T-cell (primary cell): ENCODE measurements at places on chromosomes 5 and 9.

GRCh38 chr9:126367616-126368015, 41.0 kb downstream of the MVB12B start:
- DNase-seq = no peak

GRCh38 chr9:133604214-133604613, 5.0 kb downstream of the FAM163B start:
- peak; percentile 25 for DNase-seq

GRCh38 chr9:121023064-121023463, 27.0 kb downstream of the C5 start:
- no peak for DNase-seq

- DNase-seq = no peak
These were observed 124.8 kb downstream of the COL23A1 start for GRCh38 chr5:178465228-178465860.

DNA sequence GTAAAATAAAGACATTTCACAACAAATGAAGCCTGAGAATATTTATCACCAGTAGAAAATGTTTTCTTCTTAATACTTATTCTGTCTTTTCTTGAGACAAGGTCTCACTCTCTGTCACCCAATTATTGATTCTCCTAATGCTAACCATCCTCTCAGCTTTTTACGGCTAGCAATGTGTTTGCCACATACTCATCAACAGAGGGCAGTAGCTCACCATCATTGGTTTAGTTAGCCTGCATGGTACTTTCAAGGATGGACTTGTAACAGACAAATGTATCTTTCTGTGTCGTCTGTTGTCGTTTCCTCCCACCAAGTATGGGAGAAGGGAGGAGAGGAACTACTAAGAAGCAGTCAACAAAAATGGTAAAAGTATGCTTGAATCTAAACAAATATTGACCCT, 5.9 kb upstream of the ACO1 start:
- DNase-seq = peak; percentile 43

DNA sequence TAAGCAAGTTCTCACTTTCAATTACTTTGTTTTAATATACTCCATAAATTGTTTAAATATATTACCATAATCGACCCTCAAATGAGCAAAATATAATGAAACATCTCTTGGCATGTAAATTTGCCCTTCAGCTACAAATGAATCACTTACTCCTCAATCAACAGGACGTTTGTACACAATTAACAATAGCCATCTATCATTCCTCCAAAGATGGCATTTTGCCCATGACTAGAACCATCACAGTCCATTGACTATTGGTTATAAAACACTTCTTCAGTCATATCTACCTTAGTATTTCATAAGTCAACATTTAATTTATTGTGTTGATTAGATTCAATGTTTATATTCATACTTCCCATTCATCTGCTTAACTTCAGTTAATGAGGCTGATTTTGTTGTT, 127.2 kb downstream of the CTNND2 start:
- DNase-seq = no peak

DNA sequence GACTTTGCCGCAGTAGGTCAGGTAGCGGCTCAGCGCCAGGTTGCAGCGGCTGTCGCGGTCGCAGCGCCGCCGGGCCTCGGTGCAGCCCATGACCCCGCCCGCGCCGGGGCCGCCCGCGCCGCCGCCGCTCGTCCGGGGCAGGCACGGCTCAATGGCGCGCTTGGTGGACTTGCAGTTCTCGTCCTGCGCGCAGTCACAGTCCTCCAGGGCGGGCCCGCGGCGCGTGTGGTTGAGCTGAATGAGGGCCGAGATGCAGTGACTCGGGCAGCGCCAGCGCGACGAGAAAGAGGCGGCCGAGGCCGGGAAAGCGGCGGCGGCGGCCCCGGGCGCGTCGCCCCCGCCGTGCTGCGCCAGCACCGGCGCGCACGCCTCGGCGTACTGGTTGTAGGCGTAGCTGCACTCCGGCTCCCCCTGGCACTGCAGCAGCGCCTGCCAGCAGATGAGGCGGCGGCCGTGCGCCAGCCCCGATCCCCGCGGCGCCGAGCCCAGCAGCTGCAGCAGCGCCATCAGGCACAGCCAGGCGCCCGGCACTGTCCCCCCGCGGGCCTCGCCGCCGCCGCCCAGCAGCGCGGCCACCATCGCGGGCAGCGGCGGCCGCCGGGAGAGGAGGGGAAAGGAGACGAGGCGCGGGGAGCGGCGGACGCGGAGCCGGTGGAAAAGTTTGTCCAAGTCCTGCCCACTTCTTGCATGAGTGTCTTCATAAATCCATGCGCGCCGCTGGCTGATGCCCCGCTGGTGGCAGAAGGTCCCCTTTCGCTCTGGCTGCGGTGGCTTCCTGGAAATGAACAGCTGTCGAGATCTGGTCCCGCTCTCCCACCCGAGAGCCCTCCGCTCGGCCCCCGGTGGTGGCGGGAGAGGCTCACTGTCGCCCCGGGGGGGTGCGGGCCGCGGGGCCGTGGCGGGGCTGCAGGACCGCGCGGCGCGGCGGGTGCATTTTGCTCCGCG, 833 bp downstream of the GAS1 start:
- DNase-seq = peak; percentile 59

DNA sequence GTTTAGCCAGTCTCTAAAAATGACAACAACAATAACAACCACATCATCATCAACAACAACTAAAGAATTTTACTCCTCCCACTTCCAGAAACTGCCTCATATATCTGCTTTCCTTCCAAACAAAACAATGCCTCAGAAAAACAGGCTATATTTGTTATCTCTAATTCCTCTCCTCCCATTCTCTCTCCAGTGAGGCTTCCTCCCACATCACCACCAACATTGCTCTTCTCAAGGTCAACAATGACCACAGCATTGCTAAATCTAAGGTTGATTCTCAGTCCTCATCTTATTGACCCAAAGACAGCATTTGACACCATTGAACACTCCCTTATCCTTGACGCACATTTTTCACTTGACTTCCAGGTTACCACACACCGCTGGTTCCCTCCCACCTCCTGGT, 38.1 kb upstream of the PRUNE2 start:
- no peak for DNase-seq

DNA sequence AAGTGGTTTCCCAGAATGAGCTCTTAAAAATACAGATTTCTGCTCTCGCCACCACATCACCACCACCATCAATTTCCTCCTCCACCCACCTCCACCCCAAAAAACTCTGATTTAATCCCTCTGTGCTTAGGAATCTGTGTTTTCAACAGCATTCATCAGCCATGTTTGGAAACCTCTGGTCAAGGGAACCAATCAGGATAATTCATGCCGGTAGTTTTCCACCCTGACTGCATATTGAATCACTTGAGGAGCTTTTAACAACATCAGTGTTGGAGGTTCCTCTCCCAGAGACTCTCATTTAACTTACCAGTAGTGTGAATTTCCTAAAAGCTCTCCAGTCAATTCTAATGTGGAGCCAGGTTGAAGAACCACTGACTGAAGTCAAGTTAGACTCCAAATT, 46.0 kb upstream of the DAB2 start:
- DNase-seq = no peak

- no peak for DNase-seq
These were observed 186.3 kb downstream of the NFIB start for GRCh38 chr9:14127656-14128055.

DNA sequence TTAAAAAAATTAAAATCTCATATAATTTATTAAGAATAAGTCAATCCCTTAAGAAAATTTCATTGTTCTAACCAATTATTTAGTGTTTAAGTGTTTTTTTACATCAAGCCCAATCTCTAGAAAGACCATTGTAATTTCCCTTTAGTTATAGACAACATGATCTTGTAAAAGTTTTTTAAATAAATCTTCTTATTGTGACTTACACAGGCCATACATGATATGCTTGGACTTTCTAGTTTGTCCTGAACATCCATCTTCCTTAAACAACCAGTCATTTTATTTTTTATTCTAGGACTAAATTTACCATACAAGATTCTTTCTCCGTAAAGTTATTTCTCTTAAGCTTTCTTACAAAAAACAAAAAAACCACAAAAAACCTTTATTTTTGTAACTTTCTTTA, 126.5 kb upstream of the MAST4 start:
- DNase-seq = no peak

DNA sequence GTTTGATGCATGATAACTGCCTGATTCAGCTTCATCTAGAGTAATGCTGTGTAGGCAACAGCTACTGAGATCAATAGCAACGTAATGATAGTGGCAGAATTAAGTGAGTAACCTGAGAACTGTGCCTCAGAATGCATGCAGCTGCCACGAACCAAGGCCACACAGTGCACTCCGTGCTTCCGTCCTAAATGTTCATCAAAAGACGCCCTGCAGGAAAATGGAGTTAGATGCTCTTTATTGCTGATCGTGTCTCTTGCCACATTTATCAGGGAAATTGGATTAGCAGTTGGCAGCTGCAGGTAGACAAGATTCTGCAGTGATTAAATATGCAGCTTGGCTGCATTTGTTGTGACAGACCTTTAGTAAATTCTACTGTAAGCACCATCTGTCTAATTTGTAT, 107.7 kb upstream of the TLX3 start:
- DNase-seq = no peak

- DNase-seq = no peak
These were observed 80.0 kb downstream of the AK8 start for GRCh38 chr9:132797861-132798659.

DNA sequence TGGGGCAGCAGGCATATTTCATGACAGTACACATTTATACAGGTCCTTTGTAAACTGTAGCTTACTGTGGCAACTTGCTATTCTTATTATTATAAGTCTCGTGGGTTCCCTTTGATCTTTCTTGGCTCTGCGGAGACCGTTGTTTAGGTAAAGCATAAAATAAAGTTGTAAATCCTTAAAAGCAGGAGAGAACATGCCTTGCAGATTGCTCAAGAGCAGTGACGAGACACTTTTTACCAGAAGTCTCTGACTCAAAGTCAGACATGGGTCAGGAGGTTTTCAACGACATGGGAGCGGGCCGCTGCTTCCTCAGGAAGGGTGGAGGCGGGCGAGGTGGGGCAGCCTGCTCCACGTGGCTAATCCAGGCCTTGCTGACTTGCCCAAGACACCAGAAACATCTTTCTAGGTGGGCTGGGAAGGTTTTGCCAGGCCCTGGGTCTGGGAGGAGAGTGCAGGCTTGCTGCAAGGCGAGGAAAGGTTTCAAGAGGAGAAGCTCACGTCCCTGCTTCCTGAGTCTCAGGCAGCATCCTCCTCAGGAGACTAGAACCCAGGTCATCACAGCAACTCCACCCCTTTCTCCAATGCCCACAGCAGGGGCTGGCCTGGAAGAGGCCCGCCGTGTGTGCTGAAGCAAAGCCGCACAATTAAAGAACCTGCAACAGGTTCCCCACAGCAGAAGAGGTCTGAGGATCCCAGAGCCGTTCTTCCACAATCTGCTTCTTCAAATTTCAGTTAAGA, 6.5 kb downstream of the TBC1D2 start:
- DNase-seq = no peak

GRCh38 chr5:34652914-34653313, 3.2 kb upstream of the RAI14 start:
- no peak for DNase-seq

GRCh38 chr9:37034938-37035647, 1.0 kb upstream of the PAX5 start:
- no peak for DNase-seq

DNA sequence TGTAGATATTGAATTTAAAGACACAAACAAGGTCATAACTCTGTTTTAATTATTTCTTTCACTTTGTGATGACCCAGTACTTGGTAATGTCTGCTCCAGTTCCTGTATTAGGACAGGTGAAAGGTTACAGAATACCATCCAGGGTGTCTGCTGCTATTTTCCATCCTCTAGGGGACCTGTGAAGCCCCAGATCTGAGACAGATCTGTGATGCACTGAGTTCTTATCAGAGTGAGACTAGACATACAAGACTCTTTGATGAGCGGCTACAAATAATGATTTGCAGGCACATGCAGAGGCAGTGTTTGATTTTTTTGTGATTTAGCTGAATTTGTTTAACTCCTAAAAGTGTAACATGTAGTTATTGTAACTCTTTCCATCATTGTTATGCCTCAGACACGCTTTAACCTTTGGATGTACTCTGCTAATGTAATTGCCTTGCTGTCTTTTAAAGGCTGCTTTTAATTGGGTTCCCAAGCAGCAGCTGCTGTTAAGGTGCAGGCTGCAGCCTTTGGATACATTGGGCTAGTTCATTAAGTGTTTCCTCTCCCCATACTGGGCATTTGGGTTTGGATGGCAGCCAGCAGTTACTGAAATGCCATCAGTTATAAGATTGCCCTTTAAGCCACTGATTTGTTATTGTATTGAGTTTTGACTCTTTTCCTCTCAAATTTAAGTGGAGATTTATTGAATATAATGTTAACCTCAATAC, 63.3 kb downstream of the RASGRF2 start:
- no peak for DNase-seq

GRCh38 chr5:160462167-160462566, 40.5 kb downstream of the PTTG1 start:
- DNase-seq = no peak

DNA sequence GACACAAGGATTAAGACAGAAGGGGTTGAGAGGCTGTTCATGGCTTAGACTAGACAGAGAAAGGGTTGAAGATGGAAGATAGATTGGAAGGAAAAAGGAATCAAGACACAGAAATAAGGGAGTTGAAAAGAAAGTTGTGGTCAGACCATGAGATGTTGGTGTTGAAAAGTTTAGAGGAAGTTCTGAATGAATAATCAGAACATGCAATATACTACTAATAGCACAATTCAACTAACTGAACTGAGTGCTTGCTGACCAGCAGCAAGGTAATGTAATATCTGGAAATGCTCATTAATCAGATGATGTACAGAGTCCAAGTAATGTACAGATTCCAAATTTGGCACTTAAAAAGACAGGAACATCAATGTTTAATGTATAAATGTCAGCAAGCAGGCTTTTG, 10.6 kb upstream of the NNT start:
- no peak for DNase-seq

- no peak for DNase-seq
These were observed 7.0 kb upstream of the ERAP2 start for GRCh38 chr5:96869372-96869641.

- no peak for DNase-seq
These were observed 253.9 kb upstream of the MAP3K1 start for GRCh38 chr5:56561455-56561854.

DNA sequence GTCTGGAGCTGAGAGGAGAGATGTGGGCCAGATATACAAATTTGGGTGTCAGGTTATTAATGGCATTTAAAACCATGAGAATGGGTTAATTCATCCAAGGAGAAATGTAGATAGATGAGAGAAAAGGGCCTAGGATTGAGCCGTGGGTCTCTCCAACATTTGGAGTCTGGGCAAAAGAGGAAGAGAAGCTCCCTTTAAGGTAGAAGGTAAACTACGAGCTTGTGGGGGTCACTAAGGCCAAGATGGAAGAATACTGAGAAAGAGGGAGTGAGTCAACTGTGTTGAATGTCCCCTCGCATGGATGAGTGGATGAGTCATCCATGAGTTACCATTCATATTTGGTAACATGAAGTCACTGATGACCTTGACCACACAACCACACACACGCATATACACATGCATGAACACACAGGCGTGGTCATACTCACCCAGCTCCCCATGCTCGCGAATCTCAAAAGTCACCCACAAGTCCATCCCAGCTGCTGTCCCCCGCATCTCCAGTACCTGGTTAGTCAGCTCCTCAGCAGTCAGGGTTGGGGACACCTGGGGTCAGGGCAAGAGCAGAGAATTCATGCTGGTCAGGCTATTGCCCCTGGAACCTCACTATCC, 6.8 kb upstream of the FCHSD1 start:
- DNase-seq = no peak
